ENCODE measurements at places on chromosomes 6 and 20.

DNA sequence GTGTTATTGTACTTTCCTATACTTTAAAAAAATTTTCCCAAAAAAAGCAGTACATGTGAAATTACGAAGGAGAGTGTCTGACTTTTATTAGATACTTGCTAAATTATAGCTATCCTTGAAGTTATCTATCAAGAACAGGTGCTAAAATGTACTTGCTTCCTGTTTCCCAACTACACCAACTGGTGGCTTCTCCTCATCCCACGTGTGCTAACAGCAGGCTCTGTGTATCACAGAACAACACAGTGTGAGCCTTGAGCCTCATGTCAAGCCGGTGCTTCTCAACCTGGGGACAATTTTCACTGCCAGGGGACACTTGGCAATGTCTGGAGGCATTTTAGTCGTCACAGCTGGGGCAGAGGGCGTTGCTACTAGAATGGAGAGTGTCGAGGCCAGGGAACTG, 36.2 kb upstream of the CDYL start:
- no peaks in the 10 kb centered on the region for H3K27me3 ChIP-seq
- no peaks in the 10 kb centered on the region for H3K36me3 ChIP-seq
- H3K27ac ChIP-seq: no peak overlapping the region
- H3K4me3 ChIP-seq: no peak overlapping the region
- no peak for DNase-seq
- H3K4me1 ChIP-seq: peaks cover 8% of the 10 kb centered on the region

- peaks cover 39% of the 10 kb centered on the region for H3K4me1 ChIP-seq
- DNase-seq: no peak
- H3K36me3 ChIP-seq: peaks cover 46% of the 10 kb centered on the region
- no peaks in the 10 kb centered on the region for H3K27me3 ChIP-seq
- peak overlapping the region; percentile 82 for H3K4me3 ChIP-seq
Observed at GRCh38 chr6:30066082-30066481, 916 bp upstream of the PPP1R11 start.

GRCh38 chr6:42960243-42961019, at the start of gene GNMT:
Gene GNMT (plus strand): TSS chr6:42960754. CDS start chr6:42960768, 14 bp downstream.
- peak within 1 kb of the TSS; percentile 77 for H3K27ac ChIP-seq
- H3K36me3 ChIP-seq: peaks cover 34% of the 10 kb centered on the region
- H3K4me1 ChIP-seq: peaks cover 25% of the 10 kb centered on the region
- peaks cover 22% of the 10 kb centered on the region for H3K27me3 ChIP-seq

- H3K27ac ChIP-seq: no peak overlapping the region
- no peak overlapping the region for H3K4me3 ChIP-seq
- no peaks in the 10 kb centered on the region for H3K36me3 ChIP-seq
- no peaks in the 10 kb centered on the region for H3K27me3 ChIP-seq
- no peak for DNase-seq
Observed at GRCh38 chr6:135951169-135951568, 99.7 kb downstream of the PDE7B start.

DNA sequence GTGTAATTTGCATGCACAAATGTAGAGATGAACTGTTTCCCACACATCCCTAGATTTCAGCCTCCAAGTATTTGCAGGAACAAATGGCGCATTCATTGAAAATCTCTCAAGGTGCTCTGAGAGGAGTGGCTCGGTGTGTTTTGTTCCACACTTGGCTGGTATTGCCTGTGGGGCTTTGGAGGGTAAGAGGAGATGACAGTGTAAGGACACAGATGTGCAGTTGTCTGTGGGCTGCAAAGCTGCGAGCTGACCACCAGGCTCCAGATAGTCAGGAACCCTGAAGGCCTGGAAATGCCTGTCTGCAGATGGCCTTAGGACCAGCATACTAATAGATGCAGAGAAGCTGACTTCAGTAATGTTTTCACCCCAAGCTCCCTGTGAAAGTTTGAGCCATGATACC, 57.7 kb upstream of the PBOV1 start:
- H3K4me1 ChIP-seq: no peaks in the 10 kb centered on the region
- no peak overlapping the region for H3K4me3 ChIP-seq
- no peak for DNase-seq
- no peaks in the 10 kb centered on the region for H3K36me3 ChIP-seq

GRCh38 chr6:62367601-62368000, 81.6 kb upstream of the KHDRBS2 start:
- no peak for DNase-seq
- no peak overlapping the region for H3K4me3 ChIP-seq
- H3K4me1 ChIP-seq: no peaks in the 10 kb centered on the region
- no peak overlapping the region for H3K27ac ChIP-seq

- no peak overlapping the region for H3K27ac ChIP-seq
- H3K27me3 ChIP-seq: no peaks in the 10 kb centered on the region
- no peak overlapping the region for H3K4me3 ChIP-seq
- no peak for DNase-seq
- peaks cover 12% of the 10 kb centered on the region for H3K36me3 ChIP-seq
Observed at GRCh38 chr6:43359831-43360230, 9.6 kb downstream of the ZNF318 start.

All from Calu3 (cell line).